ENCODE measurements at places on chromosomes 7 and 10.

DNA sequence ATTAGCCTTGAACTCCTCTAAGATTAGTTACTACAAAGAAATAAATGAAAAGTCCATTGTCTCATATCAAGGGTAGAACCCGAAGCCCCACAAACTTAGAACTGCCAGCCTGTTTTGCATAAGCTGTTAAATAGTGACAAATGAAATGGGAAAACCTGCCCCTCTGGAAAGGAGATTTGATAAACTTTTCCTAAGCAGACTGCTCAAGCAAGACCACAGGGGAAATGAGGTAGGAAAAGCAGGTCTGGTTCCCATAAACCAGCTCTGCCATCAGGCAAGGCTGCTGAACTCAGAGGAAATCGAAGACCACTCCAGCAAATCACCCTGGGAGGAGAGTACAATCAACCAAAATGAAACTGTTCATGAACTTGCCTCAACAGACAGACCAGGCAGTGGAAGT is 181.5 kb upstream of the AOAH start:
- DNase-seq: no peak

DNA sequence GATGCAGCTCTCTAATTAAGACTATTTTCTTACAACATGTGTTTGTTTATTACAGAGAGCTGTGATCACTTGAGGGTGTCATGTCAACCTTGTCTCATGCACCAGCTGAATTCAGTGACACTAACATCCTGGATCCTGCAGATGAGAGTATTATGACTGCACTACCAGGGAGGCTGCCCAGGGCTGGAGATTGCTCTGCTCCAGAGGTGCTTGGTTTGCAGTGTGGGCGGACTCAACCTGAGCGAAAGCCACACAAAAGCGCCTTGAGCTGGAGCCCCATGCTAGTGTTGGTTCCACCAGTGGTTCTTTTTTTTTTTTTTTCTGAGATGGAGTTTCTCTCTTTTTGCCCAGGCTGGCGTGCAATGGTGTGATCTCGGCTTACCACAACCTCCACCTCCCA is 33.8 kb upstream of the ATXN7L1 start:
- DNase-seq: no peak

GRCh38 chr7:30348083-30348560 is 63.7 kb downstream of the ZNRF2 start:
- peak; percentile 74 for DNase-seq

- DNase-seq: no peak
These were observed 39.8 kb downstream of the ATOH7 start for GRCh38 chr10:68192113-68192512.

- DNase-seq: no peak
These were observed 2.2 kb downstream of the POLL start for GRCh38 chr10:101585841-101586240.

GRCh38 chr10:104584541-104584940 is 56.5 kb upstream of the SORCS3 start:
- DNase-seq: no peak

Measured in naive thymus-derived CD4-positive, alpha-beta T cell (primary cell).